ENCODE measurements at places on chromosomes 6 and 20. TPM values are rescaled to one million over a fixed set of nuclear protein-coding genes. Genes with fewer than 3 reads are reported as not detected.

DNA sequence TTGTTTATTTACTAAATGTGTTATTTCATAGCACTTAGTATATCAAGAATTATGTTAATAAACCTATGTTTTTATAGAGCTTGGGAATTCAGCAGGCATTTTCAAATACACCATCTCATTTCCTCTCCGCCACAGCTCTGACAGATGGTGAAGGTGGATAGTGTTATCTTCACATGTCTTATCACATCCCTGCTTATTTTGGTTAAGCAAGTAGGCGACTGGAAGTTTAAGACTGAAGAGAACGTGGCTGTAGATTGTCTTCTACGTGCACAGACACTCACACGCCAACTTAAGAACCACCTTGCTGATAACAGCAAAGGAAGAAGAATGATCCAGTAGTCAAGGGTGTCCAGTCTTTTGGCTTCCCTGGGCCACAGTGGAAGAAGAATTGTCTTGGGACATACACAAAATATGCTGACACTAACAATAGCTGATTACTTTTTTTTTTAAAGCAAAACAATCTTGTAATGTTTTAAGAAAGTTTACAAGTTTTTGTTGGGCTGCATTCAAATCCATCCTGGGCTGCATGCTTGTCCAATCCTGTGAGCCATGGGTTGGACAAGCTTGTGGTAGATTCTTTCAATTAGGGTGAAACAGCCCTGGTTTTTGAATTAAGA, 43.3 kb upstream of the SCGN start:
- no peak overlapping the region for H3K4me3 ChIP-seq
- H3K4me1 ChIP-seq, result no peaks in the 10 kb centered on the region
- H3K27ac ChIP-seq, result no peak overlapping the region
- H3K27me3 ChIP-seq, result no peaks in the 10 kb centered on the region
- no peak for DNase-seq

GRCh38 chr20:39960522-39961428, 728.3 kb downstream of the MAFB start:
- no peak overlapping the region for H3K4me3 ChIP-seq
- no peaks in the 10 kb centered on the region for H3K36me3 ChIP-seq
- H3K4me1 ChIP-seq, result no peaks in the 10 kb centered on the region
- no peak overlapping the region for H3K27ac ChIP-seq
- no peaks in the 10 kb centered on the region for H3K27me3 ChIP-seq

The PNPLA1 gene
- not detected for total RNA-seq

The CARMIL1 gene
- 1.3 TPM for total RNA-seq

GRCh38 chr6:75932067-75932466, 140.4 kb downstream of the IMPG1 start:
- H3K27ac ChIP-seq, result no peak overlapping the region
- peaks cover 16% of the 10 kb centered on the region for H3K27me3 ChIP-seq
- H3K4me1 ChIP-seq, result peaks cover 4% of the 10 kb centered on the region
- DNase-seq, result no peak
- H3K4me3 ChIP-seq, result no peak overlapping the region
- H3K36me3 ChIP-seq, result no peaks in the 10 kb centered on the region

- H3K27ac ChIP-seq, result no peak overlapping the region
- no peak overlapping the region for H3K4me3 ChIP-seq
- no peaks in the 10 kb centered on the region for H3K4me1 ChIP-seq
- peaks cover 5% of the 10 kb centered on the region for H3K27me3 ChIP-seq
- no peaks in the 10 kb centered on the region for H3K36me3 ChIP-seq
These were observed 34.4 kb upstream of the KIF16B start for GRCh38 chr20:16607364-16608276.

DNA sequence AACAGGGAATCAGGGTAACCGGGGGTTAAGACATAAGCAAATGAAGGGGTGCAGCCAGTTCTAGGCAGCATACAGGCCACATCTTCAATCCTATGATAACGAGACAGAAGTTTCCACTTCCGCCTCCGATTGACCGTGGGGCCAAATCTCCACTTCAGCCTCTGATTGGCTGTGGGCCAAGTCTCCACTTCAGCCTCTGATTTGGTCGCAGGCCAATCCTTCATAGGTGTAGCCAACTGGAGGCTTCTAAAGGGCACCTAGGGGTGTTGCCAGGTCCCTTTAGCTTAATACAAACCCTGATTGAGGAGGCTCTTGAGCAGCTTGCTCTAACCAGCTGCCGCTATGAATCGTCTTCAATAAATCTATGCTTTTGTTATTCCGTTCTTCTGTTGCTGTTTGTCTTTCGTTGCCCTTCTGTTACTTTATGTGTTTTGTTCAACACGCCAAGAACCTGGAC, 2.1 kb upstream of the ERGIC3 start:
- H3K36me3 ChIP-seq, result peaks cover 5% of the 10 kb centered on the region
- DNase-seq, result peak; percentile 46
- no peak overlapping the region for H3K27ac ChIP-seq
- no peak overlapping the region for H3K4me3 ChIP-seq

The CFAP61 gene
- not detected for total RNA-seq

Data from activated CD4-positive, alpha-beta memory T cell treated with anti-CD3 and anti-CD28 coated beads, Interleukin-2, amount 10 ng/mL, durations not matched to agents 7 days and 5 days (primary cell).